ENCODE measurements at places on chromosomes 6 and 20.

- no peak for DNase-seq
These were observed 994 bp downstream of the FOXC1 start for GRCh38 chr6:1610497-1611321.

DNA sequence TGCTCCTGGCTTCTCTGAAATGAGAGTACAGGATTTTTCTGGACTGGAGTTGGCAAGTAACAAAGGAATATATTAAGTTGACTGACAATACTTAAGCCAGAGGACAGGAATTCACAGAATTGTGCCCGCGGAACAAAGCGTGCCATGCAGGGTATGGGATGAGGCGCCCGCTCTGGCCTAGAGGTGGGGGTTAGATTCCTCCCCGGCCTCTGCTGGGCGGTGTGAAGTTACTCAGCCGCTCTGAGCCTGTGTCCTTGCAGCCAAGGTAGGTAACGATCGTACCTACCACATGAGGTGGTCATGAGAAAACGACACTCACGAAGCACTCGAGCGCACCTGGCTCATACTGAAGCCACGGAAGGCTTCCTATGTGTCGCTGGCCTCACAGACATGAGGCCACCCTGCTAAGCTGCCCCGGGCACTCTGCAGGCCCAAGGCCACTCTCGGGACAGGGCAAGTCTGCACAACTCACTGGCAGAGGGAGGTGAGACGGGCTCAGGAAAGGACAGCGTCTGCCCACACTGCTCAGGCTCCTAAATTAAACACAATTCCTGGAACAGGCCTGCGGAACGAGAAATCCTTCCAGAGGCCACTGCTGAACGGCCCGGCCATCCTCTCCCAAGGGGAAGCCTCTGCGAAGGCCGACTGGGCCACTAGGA, 70.8 kb downstream of the PSMG4 start:
- no peak for DNase-seq

GRCh38 chr6:121436274-121436857, 920 bp downstream of the GJA1 start:
- no peak for DNase-seq

DNA sequence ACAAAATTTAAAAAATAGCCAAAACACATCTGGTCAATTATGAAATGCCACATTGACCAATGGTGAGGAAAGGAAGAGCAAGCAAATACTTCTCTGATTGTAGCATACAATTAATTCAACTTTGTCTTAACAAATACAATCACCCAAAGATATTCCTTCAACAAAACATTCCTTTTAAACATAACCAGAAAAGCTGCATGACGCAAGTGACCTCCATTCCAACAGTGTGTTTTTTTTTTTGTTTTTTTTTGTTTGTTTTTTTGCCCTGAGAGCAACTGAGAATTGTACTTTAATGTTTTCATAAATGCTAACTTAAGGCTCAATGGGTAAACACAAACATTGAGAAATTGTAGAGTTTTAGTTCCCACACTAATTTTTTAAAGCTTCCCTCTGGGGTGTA, 184.4 kb downstream of the PTPRK start:
- no peak for DNase-seq

- no peak for DNase-seq
These were observed 9.2 kb downstream of the GTSF1L start for GRCh38 chr20:43717616-43717995.

DNA sequence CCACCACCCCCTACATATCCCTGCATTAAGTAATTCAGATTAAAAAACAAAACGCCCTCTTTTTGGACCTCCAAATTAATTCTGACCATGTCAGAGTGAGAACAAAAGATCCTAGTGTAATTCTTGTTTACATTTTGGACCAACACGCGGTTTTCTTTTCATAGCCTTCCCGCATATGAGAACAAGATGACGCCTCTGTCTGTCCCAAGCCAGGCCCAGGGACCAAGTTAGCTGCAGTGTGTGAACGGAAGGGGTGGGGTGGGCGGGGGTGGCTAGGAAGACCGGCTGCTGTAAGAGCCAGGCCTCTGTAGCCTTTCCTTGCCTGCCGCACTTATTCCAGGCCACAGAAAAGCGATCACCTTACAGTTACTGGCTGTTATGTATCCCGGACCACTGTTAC, 68.0 kb downstream of the PLCG1 start:
- no peak for DNase-seq

DNA sequence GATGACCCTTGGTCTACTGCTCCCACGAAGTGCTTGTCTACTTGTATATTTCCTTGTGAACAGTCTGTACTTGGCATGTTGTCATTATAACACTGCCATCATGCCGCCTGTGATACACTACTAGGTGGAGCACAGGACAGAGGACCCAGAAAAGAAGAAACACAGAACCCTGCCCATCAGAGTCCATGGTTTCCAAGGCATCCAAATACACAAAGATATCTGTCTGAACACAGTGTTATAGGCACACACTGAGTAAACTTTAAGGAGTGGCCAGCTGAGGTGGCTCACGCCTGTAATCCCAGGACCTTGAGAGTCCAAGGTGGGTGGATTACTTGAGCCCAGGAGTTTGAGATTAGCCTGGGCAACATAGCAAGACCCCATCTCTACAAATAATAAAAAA, 110.5 kb upstream of the SLC2A12 start:
- DNase-seq: no peak

- DNase-seq: no peak
These were observed 58.8 kb downstream of the MKKS start for GRCh38 chr20:10375191-10375590.

- no peak for DNase-seq
These were observed 27.0 kb upstream of the SLA2 start for GRCh38 chr20:36672991-36673390.

DNA sequence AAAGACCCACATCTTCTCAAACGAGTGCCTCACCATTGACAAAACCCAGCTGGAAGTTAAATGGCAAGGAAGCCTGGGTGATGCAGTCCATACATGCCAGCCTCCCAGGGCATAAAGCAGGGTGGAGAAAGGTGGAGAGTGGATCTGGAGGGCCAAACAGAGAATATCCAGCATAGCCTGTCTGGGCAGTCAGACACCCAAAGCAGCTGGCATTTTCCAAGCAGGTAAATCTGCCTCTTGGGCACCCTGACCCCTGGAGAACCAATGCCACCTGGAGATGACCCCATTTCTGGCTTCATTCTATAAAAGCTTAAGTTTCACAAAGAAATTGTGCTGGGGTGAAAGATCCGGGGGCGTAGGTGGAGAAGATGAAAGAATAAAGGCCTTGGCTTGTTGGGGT, 5.1 kb upstream of the SRPK1 start:
- no peak for DNase-seq

DNA sequence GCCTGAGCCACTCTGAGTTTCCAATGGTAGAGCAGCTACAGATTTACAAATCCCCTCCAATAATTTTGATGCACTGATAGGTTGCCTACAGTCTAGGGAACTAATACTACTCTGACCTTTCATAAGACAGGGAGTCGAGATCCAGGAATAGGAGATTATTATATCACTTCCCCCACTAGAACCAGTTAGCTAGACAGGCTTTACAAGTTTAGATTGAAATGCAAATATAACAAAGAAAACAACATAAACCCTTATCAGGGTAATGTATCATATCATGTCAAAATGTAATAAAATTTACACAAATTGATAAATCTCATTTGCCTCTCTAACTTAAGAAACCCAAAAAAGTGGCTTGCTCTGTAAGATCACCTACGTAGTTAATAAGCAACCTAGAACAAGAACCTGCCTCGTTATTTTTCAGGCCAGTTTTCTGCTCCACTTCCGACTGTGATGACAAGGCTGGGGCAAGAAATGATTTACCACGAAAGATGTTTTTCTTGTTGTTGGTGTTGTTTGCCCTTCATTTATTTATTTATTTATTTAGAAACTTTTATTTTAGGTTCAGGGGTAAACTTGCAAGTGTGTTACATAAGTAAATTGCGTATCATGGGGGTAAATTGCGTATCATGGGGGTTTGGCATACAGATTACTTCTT, 504.2 kb upstream of the ID4 start:
- DNase-seq: no peak

- no peak for DNase-seq
These were observed 99.5 kb downstream of the LINC00237 start for GRCh38 chr20:21006611-21007010.

- DNase-seq: no peak
These were observed 7.9 kb upstream of the SOD2 start for GRCh38 chr6:159700970-159701369.

DNA sequence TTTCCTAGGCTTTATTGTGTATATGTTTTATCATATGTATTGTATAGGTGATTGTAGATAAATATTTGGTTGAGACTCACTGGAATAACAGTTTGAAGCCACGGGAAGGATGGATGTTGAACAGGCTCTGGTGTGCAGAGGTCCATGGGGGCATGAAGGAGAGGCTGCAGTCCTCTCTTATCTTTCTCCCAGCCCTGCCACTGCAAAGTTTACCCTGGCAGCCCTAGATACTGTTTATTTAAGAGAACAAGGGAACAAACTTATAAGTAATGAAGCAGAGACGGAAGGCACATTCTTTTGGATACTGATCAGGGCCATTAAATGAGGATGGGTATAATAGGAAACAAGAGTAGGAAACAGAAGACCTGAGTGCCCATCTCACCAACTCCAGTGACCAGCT, 103.6 kb upstream of the SCGN start:
- DNase-seq: no peak

GRCh38 chr6:41100871-41101287, 28.1 kb downstream of the NFYA start:
- DNase-seq: no peak

DNA sequence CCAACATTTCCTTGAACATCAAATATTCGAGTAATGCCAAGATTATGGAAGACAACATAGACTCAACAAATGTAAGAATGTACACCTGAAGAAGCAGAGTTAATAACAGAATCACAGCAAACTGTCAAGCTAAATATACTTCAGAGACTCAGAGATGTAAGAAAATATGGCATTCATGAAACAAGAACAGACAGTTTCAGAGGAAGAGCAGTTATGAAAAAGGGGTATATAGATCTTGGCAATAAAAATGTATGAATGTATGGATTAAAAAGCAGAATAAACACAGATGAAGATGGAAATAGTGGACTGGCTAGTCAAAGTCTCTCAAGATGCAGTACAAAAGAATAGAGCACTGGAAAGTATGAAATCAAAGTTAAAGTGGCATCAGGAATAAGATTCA, 18.4 kb downstream of the RRAGD start:
- no peak for DNase-seq

DNA sequence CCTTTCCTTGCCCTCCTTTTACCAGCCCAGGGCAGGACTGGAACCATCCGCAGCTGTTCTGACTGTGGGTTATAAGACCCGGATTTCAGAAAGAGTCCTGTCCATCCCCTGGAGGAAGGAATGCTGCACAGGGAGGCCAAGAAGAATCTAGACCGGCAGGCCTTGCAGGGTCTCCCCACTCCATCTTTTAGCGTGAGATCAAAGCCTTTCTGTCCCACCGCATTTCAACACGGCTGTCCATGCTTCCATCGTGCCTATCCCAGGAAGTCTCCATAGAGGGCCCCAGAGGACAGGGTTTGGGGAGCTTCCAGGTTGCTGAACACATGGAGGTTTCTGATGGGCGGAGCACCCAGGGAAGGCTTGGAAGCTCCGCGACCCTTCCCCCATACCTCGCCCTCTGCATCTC, 79.3 kb upstream of the AGPAT4 start:
- peak; percentile 28 for DNase-seq

GRCh38 chr6:12602951-12603672, 113.5 kb upstream of the PHACTR1 start:
- no peak for DNase-seq

DNA sequence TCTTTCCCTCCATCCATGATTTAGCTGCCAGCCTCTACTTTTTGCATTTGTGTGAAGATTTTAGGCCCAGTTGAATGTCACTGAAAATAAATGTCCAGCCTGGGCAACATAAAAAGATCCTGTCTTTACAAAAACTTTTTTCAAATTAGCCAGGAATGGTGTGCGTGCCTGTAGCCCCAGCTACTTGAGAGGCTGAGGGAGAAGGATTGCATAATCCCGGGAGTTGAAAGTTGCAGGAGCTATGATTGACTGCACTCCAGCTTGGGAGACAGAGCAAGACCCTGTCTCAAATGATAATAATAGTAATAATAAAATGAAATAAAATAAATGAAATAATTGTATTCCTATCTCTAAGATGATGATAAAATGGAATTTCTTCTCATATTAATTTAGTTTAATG, 5.0 kb upstream of the GFOD1 start:
- no peak for DNase-seq

GRCh38 chr6:138920906-138921305, 67.1 kb downstream of the REPS1 start:
- no peak for DNase-seq

DNA sequence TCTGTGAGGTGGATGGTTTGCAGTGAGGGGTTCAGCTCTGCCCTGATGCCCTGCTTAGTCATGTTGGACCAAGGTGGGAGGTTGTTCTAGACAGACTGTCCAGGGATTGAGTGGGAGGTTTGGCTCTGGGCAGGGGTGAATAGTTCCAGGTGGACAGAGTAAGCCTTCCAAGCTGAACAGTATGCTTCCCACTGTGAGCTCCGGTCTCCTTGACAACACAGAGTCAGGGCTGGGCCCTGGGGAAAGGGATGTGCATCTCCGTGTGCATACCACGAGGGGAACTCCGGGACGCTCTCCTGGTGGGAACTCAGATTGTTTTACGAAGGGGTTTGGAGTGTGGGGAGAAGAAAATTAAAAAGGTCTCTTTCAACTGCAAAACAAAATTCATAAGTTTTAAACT, 174.7 kb downstream of the DHX35 start:
- no peak for DNase-seq

DNA sequence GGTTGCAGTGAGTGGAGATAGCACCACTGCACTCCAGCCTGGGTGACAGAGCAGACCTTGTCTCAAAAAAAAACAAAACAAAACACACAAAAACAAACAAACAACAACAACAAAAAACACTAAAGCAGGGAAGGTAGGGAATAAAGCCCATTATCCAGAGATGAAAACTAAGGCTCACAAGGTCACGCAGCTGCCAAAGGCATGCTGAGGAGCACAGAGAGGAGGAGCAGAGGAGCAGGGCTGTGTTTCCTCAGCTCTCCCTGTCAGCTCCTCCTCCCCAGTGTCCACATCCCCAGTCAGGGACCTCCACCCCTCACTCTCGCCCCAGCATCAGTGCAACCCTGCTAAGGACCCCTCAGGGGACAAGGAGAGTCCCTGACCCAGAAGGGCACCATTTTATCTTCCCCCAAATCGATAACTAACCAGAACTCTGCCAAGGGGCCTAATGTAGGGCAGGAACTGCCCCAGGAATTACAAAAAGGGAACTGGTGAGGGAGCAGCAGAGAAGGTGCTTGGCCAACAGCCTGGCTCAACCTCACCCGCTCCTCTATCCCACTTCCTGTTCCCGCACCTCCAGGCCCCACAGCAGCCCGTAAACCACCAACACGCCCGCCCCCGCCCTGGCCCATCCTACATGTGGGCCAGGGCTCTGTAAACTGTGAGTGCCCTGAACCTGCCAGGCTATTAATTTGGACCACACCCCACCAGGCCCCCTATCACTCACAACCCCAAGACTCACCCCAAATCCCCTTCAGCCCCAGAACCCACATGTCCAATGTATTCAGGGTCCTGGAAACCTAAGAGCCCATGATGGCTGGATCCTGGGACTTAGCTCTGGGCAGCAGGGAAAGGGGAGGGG, 9.0 kb downstream of the TEAD3 start:
- DNase-seq: no peak

- DNase-seq: no peak
These were observed 223.1 kb downstream of the NRN1 start for GRCh38 chr6:5783584-5784089.

- DNase-seq: peak; percentile 40
These were observed 62.2 kb downstream of the FILIP1 start for GRCh38 chr6:75431379-75431778.

All from SHP77 treated with DMSO at 0.1 percent for 48 hours (cell line).